ENCODE measurements at places on chromosomes 5 and 9. TPM values are rescaled to one million over a fixed set of nuclear protein-coding genes. Genes with fewer than 3 reads are reported as not detected.

- DNase-seq = no peak
These were observed 18.4 kb downstream of the UBE2QL1 start for GRCh38 chr5:6466975-6467567.

GRCh38 chr9:109488791-109489492 is 9.2 kb downstream of the PTPN3 start:
- DNase-seq = no peak

GRCh38 chr9:110575945-110576344 is 3.6 kb downstream of the SVEP1 start:
- DNase-seq = no peak

GRCh38 chr9:78620764-78621163 is 323.8 kb downstream of the PSAT1 start:
- DNase-seq = no peak

GRCh38 chr5:159096243-159096923 is 3.3 kb downstream of the EBF1 start:
- DNase-seq = no peak

DNA sequence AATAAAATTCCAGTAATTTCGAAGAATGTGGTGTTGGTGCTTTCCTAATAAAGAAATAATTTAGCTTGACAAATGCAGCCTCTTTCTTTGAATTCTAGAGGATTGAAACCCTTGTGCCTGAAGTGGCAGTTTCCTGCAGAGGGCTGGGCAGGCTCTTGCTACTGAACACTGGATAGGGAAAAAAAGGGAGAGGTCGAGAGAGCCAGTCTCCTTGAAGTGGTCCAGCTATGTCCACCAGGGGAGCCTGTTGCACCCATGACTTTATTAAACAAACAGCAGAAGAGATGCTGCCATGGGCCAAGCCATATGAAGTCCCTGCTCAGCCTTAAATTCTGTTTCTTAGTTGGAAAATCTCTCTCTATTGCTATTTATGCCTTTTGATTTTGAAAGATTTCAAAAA is 178.4 kb downstream of the SMARCA2 start:
- no peak for DNase-seq

DNA sequence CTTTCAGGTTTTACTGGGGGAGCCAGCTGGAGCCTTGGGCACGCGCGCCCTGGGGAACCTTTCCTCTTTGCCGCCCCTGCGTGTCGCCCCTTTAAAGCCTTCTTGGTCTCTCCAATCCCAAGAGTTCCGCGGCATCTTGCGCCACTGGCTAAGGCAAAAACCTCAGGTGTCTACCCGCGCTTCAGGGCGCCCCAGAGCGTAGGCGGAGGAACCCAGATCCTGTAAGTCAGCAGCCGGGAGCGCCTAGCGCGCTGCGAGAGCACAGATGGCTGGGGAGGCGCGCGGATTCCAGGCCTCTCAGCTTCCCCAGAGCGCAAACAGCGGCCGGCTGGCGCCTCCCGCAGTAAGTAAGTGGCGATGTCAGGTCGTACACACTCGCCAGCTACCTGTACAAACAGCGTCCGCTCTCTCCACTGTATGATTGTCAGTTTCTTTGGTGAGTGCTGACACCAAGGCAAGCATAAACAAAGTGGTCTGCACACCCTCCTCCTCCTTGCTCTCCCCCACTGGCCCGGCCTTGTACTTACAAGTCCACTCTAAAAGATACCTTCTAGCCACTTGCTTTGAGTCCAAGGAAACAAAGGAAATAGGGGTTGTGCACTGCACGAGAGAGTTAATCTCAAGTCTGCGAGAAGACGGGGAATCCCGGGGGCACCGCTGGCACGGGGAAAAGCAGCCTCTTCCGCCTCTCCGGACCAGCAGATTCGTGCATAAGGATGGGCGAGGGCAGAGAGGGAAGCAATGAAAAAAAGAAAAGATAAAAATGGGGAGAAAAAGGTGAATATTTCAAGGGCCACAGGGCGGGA is 2.9 kb downstream of the HTR1A start:
- peak; percentile 21 for DNase-seq

DNA sequence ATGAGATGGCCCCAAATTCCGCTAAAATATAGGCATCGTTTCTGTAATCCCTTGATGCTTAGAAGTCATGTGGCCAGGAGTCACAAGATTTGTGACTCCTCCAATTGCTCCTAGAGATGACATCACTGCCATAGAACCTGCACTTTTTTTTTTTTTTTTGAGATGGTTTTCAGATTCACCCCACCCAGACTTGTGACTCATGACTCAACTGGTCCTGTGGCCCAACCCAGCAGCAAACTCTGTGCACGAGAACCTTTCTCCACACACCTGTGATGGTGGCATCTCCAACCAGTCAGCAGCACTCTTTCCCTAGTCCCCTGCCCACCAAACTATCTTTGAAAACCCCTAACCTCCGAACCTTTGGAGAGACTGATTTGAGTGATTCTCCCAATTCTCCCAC is 414.0 kb downstream of the MED10 start:
- no peak for DNase-seq

GRCh38 chr5:73496984-73497457 is 1.2 kb upstream of the BTF3 start:
- DNase-seq = peak; percentile 36

DNA sequence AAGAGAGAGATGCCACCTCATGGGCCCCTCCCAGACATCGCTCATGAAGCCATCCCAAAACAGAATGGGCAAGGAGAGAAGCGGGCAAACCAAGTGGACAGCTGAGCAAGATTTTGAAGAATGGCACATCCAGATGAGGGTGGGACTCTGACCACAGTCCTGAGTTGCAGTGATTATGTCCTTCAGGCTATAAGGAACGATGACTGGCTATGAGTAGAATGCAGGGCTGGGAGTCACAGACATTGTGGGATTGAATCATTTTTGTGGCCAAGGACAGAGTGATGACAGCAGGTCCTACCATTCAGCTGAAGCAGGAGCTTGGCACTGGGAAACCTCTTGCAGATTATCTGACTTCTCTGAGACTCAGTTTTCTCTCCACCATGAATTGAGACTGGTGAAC is 245.7 kb upstream of the SLC30A5 start:
- DNase-seq = no peak

DNA sequence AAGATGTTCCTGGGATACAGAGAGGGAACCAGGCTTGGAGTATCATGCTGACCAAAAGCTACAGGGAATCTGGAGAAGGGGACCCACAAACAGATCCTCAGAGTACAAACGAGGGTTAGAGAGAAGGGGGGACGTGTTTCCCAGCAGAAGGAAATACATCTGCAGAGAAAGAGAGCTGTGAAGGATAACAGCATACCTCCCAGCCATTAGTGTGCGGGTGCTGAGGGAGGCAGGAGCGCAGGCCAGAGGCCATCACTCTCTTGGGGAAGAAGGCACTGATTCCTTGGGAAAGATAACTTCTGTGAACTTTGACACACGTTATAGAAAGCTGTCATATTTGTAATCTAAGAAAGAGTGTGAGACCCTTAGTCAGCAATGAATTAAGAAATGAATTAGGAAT is 96.9 kb downstream of the KCNN2 start:
- DNase-seq = no peak

- no peak for DNase-seq
These were observed 427.1 kb upstream of the CHD1 start for GRCh38 chr5:99355881-99356280.

DNA sequence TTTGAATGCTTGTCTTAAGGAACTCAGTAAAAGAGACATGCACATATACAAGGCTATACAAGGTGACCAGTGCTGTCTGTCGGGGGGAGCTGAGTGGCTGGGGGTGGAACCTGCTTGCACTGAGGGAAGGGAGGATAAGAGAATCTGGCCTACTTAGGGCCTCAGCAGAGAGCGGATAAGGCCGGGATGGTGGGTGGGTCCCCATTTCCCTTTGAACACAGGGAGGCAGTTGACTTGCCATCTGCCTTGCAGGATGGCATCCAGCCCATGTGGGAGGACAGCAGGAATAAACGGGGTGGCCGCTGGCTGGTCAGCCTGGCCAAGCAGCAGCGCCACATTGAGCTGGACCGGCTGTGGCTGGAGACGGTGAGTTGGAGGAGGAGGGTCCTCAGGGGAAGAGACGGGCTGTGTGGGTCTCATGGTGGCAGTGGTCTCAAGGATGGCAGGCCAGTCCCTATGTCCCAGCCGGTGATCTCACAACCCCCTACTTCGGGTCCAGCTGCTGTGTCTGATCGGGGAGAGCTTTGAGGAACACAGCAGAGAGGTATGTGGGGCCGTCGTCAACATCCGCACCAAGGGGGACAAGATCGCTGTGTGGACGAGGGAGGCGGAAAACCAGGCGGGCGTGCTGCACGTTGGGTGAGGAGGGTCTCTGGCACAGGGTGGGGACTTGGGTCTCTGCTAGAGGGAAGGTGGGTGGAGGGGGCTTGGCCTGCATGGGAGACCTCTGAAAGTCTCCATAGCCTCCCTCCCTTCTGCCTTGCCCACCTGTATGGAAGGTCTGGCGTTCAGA is 2.2 kb upstream of the TSPAN17 start:
- no peak for DNase-seq

- no peak for DNase-seq
These were observed 323.9 kb downstream of the TMEM161B start for GRCh38 chr5:87944553-87945285.

GRCh38 chr5:124878583-124879342 is 132.3 kb upstream of the ZNF608 start:
- no peak for DNase-seq

GRCh38 chr5:172450861-172451695 is 3.2 kb downstream of the SH3PXD2B start:
- no peak for DNase-seq

GRCh38 chr9:114076237-114077161 is 1.6 kb downstream of the AMBP start:
- no peak for DNase-seq

DNA sequence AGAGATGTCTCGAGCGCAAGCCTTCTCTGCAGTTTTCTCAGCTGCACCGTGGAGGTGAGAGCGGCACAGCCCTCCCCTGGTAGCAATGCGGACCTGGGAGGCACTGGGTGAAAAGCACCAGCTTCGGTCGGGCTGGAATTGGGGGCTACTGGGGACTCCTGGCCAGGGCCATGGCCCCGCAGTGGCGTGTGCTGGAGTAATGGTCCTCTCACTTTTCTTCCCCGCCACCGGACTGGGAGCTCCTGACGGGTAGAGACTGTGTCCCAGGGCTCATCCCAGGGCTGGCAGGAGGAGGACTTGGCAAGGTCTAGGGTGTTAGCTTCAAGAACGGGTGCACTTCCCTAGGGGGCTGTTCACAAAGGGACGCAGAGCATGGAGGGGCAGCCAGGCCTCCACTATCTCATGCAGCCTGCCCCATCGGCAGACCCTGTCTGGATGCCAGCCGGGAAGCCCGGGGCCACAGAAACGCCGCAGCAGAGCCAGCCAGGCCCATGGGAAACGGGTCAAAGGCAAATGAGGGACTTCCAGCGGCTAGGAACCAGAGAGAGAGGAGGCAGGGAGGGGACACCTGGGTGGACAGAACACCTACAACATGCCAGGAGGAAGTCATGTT is 92.6 kb upstream of the MVB12B start:
- no peak for DNase-seq

DNA sequence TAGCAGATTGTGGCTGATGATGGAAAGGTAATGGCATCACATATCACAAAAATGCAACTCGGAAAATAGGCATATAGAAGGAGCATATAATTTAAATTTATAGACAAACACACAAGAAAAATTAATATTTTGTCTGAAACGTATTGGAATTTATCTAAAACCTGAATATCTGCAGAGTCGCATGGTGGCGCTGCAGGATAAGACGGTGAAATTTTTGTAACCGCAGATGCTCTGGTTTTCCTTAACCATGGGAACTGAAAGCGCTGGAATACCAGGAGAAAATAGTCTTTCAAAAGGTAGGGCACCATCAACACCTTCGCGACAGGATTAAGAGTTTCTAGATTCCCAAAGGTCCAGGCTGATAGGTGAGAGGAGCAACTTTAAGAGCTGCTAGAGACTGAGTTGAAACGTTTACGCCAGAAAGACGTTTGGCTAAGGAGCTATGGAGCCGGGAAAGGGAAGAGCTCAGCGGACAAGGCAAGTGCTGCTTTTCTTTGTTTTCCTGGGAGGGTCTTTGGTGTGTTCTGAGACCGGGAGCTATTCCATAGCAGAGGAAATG is 11.0 kb upstream of the PCDHB15 start:
- DNase-seq = no peak

GRCh38 chr5:10989577-10990263 is 228.7 kb upstream of the DAP start:
- no peak for DNase-seq

The HAPLN1 gene
- 2.2 TPM for polyA plus RNA-seq

The NR4A3 gene
- polyA plus RNA-seq = 1.4 TPM

The PCDHB14 gene
- 13.5 TPM for polyA plus RNA-seq

The HTR4 gene
- 0.16 TPM for polyA plus RNA-seq

The LHX6 gene
- 4.7 TPM for polyA plus RNA-seq

The GABRA6 gene
- not detected for polyA plus RNA-seq

The SLC25A2 gene
- not detected for polyA plus RNA-seq

The IFNA13 gene
- polyA plus RNA-seq = not detected

The LHX2 gene
- polyA plus RNA-seq = 0.26 TPM

The YTHDC2 gene
- 37.0 TPM for polyA plus RNA-seq

The WDR36 gene
- polyA plus RNA-seq = 29.7 TPM

The DMGDH gene
- polyA plus RNA-seq = 13.1 TPM

The IFNA21 gene
- not detected for polyA plus RNA-seq

The PCDHGB1 gene
- 2.1 TPM for polyA plus RNA-seq

The LRRC19 gene
- 14.9 TPM for polyA plus RNA-seq

The TMC1 gene
- polyA plus RNA-seq = 0.95 TPM

The PCDHA9 gene
- polyA plus RNA-seq = 0.03 TPM

Data from left renal pelvis (tissue), 4 donors.